ENCODE measurements at places on chromosomes 13 and 19.
A peak's percentile ranks its signal among the peaks of the same experiment; 100 is the strongest.

GRCh38 chr13:97124206-97124605, 97.9 kb upstream of the MBNL2 start:
- DNase-seq, result no peak

- no peak for DNase-seq
Measured at GRCh38 chr19:7924241-7924640, 1.7 kb downstream of the CTXN1 start.

DNA sequence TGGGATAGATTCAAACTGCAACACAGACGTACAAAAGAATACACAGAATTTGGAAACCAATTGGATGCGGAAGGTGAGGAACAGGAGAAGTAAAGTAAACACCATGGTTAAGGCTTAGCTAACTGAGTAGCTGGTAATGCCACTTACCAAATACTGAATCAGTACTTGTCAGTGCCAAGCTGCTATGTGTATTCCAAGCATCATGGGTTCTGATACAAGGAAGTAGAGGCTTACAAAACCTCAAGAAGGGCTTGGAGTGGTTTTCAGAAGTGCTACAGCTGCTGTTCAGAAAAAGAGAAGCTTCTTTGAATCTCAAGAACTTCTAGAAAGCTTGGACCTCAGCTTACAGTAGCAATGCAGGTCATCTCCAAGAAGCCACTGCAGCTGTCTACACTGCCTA, 35.9 kb upstream of the DCT start:
- no peak for DNase-seq

DNA sequence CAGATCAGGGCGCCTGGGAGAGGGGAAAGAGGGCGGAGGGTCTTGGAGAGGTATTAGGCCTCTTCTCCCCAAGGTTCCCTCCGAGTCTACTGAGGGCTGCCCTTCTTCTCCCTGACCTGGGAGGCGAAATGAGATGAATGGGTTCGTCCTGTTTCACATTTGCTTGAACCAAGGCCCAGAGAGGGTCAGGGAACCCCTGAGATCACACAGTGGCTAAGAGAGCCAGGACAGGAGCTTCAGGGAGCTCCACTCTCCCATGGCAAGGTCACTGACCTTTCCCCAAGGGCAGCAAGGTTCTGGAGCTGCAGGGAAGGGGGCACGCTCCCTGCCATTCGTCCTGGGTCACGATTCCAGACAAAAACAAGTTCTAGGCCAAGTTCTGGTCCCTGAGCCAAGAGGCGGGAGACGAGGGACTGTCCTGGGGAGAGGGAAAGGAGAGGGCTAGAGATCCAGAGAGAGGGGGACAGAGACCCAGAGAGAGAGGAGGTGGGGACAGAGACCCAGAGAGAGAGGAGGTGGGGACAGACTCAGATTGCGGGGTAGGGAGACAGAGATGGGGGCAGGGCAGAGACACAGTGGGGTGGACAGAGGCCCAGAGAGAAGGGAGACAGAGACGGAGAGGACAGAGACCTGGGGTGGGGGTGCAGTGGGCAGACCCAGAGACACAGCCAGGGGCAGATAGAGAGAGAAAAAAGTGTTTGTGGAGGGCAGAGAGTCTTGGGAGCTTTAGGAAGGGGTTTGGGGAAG, 541 bp downstream of the ASPDH start:
- no peak for DNase-seq

DNA sequence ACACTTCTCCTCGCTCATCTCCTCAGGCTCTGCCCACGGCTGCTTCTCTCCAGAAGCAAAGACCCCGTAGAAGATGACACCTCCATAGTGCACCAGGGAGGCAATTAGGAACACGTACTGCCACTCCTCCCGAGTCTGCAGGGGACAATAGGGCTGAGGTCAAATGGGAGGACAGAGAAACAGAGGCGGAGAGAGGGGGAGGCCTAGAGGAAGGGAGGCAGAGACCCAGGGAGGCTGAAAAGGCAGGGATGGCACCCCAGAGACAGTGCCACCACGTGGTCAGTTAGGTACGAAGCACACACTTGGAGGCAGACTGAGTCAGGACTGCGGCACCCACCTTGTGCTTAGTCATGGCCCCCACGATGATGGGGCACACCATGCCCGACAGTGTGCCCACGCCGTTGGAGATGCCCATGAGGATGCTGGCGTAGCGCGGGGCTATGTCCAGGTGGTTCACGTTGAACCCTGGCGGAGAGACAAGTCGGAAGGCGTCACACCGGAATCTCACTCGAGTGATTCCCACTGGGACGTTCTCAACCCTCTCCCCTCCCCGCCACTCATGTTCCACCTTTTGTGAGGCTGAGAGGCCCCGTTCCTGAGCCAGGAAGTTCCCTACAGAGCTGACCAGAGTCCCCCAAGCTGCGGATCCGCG, 5.6 kb downstream of the GFY start:
- DNase-seq, result no peak

DNA sequence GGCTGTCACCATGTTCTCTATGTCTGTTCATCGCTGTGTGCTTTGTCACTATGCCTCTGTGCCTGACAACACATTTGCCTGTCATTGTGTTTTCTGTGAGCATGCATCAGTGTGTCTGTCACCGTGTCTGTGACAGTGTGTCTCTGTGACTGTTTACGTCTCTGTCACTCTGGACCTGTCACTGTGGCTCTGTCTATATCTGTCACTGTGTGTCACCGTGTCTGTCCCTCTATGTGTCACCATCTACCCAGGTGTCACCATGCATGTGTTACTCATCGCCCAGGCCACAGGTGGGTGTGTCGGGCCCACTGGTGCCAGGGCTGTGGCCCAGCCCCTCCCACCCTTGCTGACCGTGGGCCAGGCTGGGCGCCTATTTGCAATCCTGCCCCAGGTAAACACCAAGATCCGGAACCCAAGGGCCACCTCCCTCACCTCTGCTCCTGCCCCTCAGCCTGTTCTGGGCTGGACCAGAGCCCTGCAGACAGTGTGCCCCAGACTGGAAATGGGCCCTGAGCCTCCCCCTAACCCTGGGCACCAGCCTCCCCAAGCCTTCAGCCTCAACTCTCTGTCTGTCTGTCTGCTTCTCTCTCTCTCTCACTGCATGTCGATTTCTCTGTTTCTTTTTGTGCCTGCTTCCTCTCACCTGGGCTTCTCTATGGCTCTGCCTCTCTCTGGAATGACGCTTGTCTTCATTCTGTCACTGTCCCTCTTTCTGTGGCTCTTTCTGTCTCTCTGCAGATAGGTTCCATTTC, 7.7 kb downstream of the IRF2BP1 start:
- DNase-seq, result no peak

GRCh38 chr13:39781381-39781780, 125.9 kb downstream of the COG6 start:
- no peak for DNase-seq

- no peak for DNase-seq
Measured at GRCh38 chr13:36915896-36916640, 4.0 kb downstream of the SMAD9 start.

- peak; percentile 44 for DNase-seq
Measured at GRCh38 chr19:37905946-37906868, at the start of gene WDR87. Gene WDR87 (minus strand): TSS chr19:37906594. CDS start chr19:37898239, 8,355 bp downstream.

GRCh38 chr13:50195045-50195444, 179.8 kb downstream of the KCNRG start:
- DNase-seq, result no peak
